ENCODE measurements at places on chromosomes 2 and 18.

- DNase-seq: no peak
Observed at GRCh38 chr2:239209783-239210182, 191.0 kb downstream of the HDAC4 start.

- no peak for DNase-seq
Observed at GRCh38 chr18:59941331-59941730, 41.5 kb downstream of the PMAIP1 start.

- DNase-seq: no peak
Observed at GRCh38 chr2:18413676-18414396, 146.6 kb downstream of the RDH14 start.

DNA sequence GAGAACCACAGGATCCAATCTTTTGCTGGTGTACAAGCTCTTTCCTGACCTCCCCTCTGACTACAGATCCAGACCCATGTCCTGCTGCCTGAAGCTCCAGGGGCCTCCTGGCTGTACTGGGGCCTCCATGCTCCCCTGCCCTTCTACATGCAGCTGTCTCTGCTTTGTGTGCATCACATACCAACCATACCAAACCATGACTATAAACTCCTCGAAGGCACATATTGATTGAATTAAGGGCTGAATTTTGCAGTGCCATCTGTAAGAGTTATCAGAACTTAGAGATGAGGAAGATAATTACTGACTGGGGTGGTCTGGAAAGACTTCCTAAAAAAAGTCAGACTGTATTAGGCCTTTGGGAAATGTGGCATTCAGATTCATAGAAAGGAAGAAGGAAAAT lies 139.9 kb upstream of the CXCR4 start:
- DNase-seq: no peak
